ENCODE measurements at places on chromosomes 3 and 15. TPM values are rescaled to one million over a fixed set of nuclear protein-coding genes. Genes with fewer than 3 reads are reported as not detected.
A peak's percentile ranks its signal among the peaks of the same experiment; 100 is the strongest.

- no peak for DNase-seq
These were observed 364.4 kb upstream of the MCTP2 start for GRCh38 chr15:93866948-93867347.

DNA sequence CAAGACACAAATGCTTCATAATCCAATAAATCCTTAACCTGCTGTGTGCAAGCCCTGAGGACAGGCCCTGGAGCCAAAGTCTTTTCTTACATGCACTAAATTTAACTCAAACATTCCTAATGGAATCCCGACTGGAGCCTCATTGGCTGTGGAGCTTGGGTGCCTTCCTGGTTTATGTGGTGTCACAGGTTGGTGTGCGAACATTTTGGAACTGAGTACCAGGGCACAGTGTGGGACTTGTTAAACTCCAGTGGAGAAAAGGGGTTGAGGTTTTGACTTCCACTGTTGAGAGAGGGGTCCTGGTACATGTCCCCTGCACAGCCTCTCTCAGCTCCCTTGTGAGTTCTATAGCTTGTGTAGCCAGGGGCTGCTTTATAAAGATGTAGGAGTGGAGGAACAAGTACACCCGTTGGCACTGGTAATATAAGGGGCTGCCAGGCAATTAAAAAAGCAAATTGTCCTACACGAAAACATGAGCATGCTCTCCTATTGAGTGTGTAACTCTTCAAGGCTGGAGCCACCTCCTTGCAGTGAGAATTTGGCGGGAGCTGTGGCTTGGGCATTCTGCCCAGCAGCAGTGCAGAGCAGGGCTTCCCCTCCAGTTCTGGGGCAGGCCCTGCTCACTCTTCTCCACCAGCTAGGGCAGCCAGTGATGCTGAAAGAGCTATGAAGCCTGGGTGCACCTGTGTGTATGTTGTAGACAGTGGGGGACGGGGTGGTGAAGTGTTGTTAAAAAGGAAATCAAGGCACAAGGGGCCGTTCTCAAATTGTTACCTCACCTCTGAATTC is 218.1 kb downstream of the CLSTN2 start:
- DNase-seq: no peak

DNA sequence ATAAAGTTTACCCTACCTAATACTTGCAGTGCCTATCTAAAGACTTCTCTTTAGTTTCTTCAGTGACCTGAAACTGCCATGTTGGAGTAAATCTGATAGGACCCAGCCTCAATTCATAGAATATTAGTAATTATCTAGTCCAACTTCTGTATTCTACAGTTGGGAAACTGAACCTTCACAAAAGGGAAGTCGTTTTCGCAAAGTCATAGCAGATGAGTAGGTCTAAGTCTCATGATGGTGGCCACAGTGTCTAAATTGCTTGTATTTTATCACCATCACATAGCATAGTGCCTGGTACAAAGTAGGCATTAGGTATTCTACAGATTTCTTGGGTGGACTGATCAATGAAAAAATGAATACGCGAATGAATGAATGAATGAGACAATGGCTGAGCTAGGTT is 8.4 kb downstream of the GMNC start:
- DNase-seq: no peak

DNA sequence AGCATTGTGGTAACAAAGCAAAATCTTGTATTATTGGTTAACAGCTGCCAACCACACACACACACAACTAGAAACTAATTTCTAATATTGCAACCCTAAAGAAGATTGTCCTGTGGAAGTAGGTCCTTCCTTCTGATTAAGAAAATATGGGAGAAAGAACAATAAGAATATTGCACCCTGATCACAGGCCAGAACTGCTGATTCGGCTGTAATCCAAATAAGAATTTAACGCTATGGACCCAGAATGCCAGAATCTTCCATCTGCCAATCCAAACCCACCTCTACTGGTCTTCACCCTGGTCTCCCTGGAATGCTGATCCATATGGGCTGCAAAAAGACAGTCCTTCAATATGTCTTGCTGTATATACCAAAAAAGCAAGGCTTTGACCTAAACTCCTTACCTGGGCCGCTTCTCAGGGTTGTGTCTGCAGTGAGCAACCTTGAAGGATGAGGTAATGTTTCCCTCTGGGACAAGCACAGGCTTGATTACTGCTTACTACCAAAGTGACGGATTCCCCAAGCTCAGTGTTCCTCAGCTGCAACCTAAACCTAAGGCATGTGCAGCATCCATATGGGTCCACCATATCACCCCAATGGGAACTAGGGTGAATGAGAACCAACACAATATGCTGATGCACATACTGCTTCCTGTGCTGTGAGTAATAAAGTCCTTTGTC is 8.0 kb downstream of the CCDC14 start:
- DNase-seq: no peak

DNA sequence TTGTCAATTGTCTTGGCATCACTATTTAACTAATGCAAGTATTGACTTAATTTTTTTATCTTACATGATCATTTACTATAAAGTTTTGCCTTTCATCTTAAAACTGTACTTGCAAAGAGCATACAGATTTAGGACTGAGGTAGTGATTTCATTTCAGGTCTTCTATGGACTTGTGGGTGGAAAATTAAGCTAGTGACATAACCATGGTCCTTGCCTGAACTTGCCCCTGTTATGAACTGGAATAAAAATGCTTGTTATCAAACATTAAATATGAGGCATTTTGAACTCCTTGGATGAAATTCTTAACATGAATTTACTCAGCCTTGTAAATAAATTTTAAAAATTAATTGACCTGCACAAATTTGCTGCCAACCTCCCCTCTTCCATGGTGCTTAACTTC is 712.0 kb downstream of the NAALADL2 start:
- no peak for DNase-seq

DNA sequence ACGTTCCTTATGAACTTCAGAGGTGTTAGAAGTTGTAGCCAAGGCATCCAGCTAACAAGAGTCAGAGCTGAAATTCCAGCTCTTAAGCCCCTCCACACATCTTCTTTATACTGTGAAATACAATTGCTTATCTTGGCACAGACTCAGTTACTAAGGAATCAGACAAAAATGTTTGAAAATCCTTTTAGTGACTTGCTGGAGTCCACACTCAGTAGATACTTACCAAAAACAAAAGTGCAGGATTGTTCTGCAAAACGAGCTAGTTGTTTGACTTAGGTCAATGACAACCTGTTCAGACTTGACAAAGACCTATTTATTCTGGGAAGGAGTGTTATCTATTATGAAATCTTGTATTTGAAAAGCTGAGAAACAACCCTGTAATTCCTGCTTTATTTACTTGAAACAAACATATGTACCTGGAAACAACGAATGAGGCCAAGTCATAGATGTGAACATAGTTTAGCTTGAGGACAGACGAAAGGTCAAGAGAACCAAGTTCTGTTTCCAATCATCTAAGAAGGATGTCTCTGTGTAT is 38.5 kb downstream of the B3GNT5 start:
- no peak for DNase-seq

GRCh38 chr3:186406669-186407635 is 44.9 kb upstream of the DGKG start:
- DNase-seq: peak; percentile 70

DNA sequence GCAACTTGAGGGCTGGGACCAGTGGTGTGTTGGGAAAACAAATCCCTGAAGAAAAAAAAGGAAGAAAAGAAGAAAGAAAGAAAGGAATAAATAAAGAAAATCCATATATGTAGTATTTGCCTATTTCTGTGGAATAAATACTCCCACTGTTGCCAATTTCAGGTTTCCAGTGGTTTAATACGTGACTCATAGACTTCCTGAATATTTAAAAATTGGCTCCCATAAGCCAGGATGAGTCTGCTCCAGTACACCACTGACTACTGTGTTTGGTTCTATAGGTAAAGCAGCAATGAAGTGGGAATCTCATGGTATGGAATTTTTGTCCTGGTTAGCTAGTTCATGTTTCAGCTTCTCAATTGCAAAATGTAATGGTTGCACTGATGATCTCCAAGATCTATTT is 31.6 kb downstream of the PYDC2 start:
- no peak for DNase-seq

DNA sequence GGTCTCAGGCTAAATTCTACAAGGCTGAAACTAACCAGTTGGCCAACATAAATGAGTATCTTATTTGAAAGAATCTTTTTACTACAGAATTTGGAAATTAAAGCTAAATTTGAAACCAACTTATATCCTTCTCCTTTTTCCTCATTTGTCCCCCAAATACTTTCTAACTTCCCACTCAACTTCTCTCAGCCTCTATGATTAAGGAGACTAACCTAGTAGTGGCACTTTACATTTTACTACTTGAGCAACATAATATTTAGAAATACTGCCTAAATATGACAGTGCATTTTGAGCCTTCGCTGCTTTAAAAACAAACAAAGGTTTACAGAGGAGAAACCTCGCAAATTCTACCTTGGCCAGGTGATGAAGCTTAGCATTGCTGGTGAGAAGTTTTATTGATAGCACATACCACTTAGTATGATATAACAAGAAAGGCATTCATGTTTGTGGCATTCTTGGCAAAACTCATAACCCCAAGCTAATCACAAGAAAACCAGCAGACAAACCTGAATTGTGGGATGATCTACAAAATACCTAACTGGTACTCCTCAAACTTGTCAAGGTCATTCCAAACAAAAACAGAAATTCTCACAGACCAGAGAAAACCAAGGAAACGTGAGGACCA is 432.1 kb upstream of the CFAP20DC start:
- no peak for DNase-seq

GRCh38 chr3:113097960-113098447 is 107.2 kb downstream of the GTPBP8 start:
- no peak for DNase-seq

DNA sequence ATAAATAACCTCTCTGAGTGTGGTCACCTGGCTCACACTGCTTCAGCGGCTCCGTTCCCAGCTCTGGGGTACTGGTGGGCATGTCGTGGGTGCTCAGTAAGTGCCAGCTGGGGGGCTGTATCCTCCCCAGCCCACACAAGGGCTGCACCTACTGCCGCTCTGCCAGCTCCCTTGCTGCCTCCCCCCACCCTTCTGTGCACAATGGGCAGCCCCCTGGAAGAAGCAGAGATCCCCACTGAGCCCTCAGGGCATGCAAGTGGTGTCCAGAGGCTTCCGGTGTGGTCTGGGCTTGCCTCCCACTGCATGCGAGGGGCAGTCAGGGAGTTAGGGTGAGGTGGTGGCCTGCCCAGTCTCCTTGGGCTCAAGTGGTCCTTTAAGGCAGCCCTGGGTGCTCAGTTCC is 58.3 kb upstream of the TRPM1 start:
- no peak for DNase-seq

DNA sequence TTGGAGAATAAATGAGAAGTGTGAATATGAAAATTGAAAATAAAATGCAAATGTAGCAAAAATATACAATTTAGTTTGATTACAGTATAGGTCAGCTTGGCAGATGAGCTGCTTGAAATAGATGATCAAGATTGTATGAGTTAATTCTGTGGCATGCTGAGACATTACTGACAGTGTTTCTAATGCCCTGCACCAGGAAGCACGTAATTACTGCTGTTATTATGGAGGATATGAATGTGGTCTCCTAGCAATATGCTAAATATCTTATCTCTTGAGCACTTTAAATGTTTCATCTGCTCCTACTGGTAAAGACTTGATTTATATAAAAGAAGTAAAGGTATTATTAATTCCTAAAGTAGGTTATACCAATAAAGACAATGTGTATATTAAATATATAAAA is 1015.5 kb downstream of the PLOD2 start:
- DNase-seq: no peak

- DNase-seq: no peak
These were observed 273.5 kb upstream of the CCDC54 start for GRCh38 chr3:107103786-107104185.

DNA sequence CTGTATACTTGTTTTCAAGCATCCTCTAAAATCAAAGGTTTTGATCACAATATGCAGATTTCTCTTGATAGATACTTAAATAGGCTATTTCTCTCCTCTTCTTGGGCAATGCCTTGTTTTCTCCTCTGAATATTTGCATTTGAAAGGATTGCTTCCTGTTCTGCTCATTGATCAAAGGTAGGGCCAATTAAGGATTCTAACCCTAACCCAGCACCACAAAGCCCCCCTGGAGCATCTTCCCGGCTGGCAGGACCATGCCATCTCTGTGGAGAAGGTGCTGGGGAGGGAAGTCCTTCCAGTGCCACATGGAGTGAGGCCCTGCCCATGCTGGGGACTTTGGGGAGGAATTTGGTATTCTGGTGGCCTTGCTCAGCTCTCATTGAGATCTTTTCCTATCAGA is 11.3 kb upstream of the NIPA2 start:
- no peak for DNase-seq

The CLDN16 gene
- 4.4 TPM for total RNA-seq

The OR5H2 gene
- not detected for total RNA-seq

The NRROS gene
- total RNA-seq: 0.66 TPM

The SLC22A13 gene
- total RNA-seq: 0.52 TPM

The DISP2 gene
- total RNA-seq: under 0.01 TPM

The SAMD7 gene
- not detected for total RNA-seq

The BMF gene
- 16.1 TPM for total RNA-seq

The FHIT gene
- total RNA-seq: 10.4 TPM

The OXSR1 gene
- total RNA-seq: 23.7 TPM
